ENCODE measurements at places on chromosomes 5 and 9.

DNA sequence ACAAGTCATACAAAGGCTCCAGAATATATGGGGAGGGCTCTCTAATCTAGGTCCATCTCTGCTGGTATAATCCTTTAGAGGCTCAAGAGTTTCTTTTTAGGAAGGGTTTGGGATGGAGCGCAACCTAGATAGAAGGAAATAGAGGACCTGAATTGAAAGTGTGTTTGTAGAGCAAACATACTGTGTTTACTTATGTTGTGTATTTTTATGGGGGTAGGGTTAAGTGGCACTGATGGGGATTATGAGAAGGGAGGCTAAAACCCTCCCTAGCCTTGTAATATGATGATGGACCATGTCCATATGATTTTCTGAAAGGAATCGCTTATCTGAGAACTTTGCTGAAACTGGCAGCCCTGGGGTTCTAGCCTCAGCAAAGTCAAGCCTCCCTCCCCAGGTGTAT, 4.4 kb upstream of the ELL2 start:
- no peak for DNase-seq

DNA sequence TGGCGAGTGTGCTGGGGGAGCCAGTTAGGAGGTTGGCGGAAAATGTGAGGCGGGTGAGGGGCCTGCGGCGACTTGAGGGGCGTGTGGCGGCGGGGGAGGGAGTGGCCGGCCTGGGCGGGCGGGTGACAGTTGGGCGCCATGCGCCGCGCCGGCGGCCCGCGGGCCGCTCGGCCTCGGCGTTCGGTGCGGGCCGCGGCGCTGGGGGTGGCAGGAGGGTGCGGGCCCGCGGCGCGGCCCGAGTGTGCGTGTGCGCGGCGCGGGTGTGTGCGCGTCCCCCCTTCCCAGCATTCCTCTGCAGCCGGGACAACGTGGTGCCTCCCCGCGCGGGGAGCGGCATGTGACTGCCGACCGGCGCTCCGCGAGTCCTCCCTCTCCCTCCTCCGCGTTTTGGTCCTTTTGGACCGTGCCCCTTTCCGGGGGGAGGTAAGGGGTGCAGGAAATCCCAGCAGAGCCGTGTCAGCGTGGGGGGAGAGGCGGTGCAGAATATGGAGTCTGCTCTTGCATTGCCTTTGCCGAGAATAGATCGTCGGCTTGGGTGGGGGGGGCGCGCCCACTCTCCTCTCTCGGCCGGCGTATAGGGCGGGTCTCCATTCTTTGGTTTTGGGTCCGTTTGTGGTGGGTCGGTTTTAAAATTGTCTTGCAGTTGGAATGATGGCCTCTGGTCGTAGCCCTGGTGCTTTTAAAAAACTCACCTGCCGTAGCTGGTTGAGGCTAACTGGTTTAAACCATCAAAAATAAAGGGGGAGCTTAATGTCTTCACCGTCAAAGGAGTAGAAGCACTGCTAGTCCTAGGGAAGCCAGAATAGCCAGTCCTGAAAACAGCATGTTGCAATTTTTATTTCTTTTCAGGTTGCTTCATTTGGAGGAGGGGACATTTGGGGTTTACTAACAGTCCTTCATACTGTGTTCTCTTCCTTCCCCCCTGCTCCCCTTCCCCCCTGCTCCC, 2.0 kb downstream of the LARP1 start:
- DNase-seq, result peak; percentile 42

DNA sequence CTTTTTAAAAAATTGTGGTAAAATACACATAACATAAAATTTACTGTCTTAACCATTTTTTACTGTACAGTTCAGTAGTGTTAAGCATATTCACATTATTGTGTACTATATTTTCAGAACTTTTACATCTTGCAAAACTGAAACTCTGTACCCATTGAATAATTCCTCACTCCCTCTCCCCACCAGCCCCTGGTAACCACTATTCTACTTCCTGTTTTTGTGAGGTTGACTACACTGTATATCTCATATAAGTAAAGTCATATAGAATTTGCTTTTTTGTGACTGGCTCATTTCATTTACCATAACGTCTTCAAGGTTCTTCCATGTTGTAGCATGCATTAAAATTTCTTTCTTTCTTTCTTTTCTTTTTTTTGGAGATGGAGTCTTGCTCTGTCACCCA, 87.0 kb downstream of the LNPEP start:
- no peak for DNase-seq

GRCh38 chr5:109718216-109718615, 28.5 kb downstream of the MAN2A1 start:
- DNase-seq, result no peak

DNA sequence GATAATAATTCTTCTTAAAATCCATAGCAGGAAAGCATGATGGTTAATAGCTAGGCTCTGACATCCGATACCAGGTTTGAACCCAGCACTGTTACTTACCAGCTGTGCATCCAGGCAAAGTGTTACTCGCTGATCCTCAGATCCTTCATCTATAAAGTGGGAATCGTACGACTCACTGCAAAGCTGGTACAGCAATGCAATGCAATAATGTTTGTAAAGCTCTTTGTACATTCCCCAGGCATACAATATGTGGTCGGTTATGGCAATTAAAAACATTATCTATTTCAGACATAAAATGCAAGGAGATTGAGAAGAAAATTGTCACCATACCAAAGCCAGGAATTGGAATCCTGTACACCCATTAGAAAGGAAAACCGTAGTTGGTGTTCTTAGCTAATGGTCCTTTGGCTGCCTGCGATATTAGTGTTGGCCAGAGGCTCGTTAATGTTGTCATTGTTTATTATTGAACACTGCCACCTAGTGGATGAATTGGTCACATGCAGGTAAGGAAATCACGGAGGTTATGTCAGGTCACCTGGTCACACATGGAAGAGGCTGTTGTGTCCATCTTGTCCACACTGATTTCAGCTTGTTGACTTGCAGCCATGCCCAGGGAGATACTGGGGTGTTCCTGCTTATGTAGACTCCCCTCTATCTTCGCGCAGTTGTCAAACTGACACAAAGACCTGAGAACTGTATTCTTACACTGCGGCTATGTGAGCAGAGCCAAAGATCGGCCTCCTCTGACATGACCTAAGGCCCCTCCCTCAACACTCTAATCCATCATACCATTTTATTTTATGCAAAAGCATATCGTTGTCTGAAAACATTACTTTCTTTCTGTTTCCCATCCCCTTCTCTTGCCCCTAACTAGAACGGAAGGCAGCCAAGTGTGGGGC, 87.5 kb upstream of the PPP2R2B start:
- peak; percentile 2 for DNase-seq

DNA sequence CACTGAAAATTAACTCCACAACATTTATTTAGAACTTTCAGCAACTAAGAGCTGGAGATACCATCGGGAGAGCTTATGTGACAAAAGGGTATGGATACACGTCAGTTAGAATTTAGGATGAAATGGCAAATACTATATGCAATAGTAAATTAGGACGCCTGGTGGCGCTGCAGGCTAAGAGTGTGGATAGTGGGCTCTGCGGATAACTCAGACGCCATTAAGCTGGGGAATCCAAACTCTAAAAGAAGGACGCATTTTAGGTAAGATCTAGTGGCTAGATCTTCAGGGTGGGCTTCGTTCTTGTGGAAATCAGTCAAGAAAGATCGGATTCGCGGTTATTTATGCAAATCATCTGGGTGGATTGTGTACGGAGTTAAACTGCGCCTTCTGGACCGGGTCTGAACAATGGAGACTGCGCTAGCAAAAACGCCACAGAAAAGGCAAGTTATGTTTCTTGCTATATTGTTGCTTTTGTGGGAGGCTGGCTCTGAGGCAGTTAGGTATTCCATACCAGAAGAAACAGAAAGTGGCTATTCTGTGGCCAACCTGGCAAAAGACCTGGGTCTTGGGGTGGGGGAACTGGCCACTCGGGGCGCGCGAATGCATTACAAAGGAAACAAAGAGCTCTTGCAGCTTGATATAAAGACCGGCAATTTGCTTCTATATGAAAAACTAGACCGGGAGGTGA, at the start of gene PCDHB5:
PCDHB5 (plus strand) TSS at position 177 of the 688 bp plus-strand sequence; CDS start at position 406, 229 bp downstream.
- no peak for DNase-seq

GRCh38 chr5:81181576-81182316, 51.4 kb upstream of the CKMT2 start:
- no peak for DNase-seq

DNA sequence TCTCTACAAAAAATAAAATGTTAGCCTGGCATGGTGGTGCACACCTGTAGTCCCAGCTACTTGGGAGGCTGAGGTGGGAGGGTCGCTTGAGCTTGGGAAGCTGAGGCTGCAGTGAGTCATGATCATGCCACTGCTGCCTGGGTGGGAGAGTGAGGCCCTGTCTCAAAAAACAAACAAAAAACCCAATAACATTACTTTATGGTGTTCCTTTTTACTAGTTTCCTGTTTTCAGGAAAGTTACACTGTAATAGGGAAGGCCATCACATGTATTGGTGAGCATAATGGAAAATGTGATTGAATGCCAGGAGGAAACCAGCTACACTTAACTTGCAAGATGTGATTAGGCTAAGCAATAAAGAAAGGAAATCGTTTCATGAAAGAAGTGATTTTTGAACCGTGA, 42.7 kb downstream of the SV2C start:
- no peak for DNase-seq

- no peak for DNase-seq
Measured at GRCh38 chr5:8068078-8068477, 199.1 kb downstream of the MTRR start.

- no peak for DNase-seq
Measured at GRCh38 chr5:92864591-92864990, 716.4 kb downstream of the NR2F1-AS1 start.

GRCh38 chr5:83397658-83398057, 73.9 kb upstream of the VCAN start:
- DNase-seq, result no peak

GRCh38 chr5:32302835-32303754, 9.6 kb downstream of the MTMR12 start:
- DNase-seq, result no peak

- no peak for DNase-seq
Measured at GRCh38 chr5:122921826-122922225, 76.4 kb downstream of the SNX24 start.

- DNase-seq, result no peak
Measured at GRCh38 chr5:18984559-18985080, 1003.4 kb downstream of the CDH18 start.

GRCh38 chr5:180350711-180351465, 2.2 kb downstream of the GFPT2 start:
- no peak for DNase-seq

DNA sequence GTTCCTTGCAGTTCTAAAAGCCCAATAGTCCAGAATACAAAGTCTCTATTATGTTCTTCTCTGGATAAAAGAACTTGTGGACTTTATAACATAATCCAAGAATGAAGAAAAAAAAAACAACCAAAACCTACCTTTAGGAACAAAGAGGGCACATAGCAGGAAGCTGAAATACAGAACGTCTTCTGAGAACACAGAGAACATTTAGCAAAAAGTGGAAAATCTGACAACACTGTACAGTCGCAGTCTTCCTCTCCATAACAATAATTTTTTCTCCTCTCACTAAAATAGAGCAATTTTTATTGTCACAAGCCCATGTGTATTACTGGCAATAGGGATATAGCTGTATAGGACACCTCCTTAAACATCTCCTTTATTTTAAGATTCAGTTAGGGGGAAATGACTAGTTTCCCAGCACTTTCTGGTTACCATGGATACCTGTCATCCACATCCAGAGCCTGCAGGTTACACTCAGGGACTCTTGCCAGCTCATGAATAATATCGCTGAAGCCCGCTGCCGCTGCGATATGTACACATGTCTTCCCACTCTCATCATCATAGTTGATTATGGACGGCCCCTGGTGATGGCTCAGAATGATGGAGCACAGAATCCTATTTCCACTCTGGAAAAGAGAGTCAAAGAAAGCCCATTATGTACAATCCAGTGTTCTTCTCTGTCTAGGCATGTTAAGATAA, 106.5 kb downstream of the ANKRD55 start:
- no peak for DNase-seq
